ENCODE measurements at places on chromosomes 11 and 22.

DNA sequence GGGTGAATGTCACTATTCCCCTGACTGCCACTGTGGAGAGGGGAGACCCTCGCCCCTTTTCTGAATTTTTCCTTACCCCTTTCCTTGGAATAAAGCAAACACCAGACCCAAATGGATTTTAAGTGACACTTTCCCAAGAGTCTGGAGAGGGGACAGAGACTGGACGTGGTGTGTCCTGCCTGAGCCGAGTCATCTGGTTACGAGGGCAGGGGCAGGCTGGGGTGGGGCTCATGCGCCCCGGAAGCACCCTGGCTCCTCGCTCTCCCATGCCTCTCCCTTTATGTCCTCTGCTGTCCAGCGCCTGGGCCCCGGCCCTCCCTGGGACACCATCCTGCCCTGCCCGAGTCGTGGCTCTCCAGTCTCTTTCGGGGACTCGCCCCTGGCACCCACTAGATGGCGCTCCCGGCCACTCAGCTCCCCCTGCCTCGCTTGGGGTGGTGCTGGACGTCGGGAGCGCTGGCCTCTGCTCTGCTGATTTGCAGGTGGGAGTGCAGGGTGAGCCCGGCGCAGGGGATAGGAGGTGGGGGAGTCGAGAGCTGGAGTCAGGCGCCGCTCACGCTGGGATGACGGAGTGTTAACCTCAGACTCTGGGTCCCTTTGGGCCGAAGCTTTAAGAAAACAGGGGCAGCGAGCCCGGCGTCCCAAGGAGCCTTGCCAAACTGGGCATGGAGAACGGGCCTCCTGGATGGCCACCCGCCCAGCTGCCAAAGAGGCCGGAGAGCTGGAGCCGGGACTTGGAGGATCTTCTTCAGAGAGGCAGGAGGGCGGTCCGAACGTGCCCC, 89.8 kb downstream of the RPS6KA4 start:
- peak; percentile 74 for DNase-seq

DNA sequence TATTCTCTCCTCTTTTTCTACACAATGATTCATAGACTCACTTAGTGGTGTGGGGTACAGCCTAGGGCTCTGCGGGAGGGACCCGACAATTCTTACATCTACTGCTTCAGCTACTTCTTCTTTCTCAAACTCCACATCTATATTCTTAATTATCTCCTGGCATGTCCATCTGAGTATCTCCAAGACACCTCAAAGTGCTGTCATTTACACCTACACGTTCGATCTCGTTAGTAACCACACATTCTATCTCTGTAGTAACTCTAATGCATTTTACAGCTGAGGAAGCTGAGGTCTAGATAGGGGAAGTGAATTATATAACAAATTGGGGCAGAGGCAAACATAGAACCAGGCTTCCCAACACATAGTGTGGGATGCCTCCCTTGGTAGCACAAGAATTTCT, 27.7 kb upstream of the RRM1 start:
- no peak for DNase-seq

DNA sequence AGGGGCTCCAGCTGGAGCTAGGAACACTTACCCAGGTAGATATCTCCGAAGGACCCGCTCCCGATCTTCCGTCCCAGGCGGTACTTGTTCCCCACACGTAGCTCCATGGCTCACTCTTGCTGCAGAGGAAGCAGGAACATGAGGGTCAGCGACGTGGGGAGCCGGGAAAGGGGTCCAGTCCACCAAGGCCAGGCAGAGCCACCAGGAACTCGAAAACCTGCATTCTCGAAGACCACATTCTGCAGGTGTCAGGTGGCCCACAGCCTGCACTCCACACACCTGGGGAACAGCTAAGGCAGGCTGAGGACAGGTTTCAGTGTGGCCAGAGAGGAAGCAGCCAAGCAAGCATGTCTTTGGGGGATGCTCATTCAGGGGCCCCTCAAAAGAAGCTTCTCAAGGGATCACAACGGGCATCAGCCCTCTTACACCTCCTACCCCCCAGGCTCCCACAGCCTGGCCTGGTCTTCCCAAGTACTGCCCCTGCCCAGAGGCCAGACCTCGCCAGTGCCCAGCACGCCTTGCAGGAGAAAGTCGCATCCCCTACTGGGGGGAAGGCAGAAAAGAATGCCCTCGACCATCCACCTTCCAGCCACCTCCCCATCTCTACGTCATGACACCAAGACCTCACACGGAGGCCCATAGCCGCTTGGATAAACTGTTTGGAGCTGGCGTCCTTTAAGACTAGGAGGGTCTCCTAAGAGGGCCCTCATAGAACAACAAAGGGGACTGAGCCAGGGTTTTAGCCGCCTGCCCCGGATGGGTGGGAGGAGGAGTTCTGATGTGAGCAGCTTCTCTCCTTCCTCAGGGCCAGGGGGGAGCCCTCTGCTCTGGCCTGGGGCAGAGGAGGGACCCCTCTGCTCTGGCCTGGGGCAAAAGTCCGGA, 2.9 kb downstream of the CSNK1E start:
- DNase-seq, result no peak

DNA sequence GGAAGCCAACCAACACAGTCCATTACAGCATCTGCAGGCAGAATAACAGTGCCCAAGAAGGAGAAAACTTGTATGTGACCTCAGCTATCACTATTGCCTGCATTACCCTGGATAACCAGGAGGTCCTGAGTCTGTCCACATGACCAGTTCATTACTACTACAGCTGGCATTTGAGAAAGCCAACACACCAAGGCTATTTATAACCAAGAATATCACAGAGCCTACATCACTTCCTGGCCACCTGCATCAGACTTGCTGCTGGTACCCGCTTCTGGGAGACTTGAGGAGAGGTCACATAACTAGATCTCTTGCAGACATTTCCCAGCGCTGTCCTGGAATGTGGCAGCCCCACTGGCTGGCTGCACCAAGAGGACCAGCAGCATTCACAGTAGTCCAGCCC, 11.1 kb upstream of the OR56B4 start:
- no peak for DNase-seq

DNA sequence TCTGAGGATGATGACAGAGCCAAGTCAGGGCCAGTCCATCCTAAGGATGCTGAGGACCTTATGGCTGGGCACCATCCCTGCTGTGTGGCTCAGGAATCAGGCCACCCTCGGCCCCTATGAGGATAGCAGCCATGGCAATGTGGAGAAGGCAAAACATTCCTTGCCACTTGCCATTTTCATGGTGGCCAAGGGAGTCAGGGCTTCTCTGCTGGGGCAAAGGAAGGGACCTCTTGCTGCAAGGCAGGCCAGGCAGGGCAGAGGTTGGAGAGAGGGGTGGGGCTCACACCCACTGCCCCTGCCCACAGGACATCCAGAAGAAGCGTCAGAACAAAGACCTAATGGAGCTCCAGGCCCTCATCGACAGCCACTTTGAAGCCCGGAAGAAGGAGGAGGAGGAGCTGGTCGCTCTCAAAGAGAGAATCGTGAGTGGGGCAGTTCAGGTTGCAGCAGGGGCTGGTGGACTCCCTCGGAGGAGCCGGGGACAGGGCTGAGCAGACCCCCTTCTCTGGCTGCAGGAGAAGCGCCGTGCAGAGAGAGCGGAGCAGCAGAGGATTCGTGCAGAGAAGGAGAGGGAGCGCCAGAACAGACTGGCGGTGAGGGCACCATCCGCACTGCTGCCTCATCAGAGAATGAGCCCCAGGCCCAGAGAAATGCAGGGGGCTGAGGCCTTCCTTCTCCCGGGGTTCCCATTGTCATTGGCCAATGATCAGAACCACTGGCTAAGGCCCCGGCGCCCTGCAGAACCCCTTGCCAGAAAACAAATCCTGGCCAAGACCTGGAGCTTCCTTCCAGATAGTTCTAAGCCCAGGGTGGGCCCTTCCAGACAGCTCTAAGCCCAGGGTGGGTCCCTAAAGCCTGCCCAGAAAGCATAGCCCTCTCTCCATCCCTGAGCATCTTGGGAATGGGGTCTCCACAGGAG, 13.5 kb upstream of the MRPL23 start:
- no peak for DNase-seq

DNA sequence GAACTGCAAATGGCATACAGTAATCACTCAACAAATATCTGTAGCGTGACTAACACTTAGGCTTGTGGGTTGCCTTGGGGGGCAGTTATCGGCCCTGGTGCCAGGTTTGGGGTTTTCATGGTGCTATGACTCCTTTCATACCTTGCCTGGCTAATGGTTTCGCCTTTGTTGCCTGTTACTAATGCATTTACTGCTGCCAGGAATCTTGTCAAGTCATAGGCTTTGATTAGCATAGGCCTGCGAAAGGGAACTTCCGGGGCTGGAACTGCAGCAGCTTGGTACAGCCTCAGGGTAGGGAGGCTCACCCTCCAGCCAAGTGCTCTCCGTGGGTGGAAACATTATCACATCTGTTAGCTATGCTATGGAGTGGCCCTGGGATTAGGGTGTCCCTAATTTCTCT, 13.2 kb downstream of the SLC25A18 start:
- peak; percentile 4 for DNase-seq

DNA sequence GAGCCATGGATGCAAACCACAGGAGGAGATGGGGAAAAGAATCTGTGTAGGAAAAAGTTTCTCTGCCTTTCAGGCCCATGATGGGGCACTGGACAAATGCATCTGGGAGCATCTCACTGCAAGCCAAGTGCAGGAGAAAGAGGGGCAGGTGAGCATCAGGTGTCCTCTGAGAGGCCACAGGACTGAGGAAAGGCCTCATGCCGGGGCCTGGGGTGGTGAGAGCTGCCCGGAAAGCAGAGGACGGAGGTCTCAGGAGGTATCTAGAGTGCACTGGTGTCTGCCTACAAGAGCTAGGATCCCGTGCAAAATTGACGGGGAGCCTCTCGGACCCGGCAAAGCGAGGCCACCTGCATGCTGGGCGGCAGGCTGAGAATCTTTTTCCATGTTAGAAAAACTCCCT, 73.9 kb downstream of the CTTN start:
- no peak for DNase-seq

DNA sequence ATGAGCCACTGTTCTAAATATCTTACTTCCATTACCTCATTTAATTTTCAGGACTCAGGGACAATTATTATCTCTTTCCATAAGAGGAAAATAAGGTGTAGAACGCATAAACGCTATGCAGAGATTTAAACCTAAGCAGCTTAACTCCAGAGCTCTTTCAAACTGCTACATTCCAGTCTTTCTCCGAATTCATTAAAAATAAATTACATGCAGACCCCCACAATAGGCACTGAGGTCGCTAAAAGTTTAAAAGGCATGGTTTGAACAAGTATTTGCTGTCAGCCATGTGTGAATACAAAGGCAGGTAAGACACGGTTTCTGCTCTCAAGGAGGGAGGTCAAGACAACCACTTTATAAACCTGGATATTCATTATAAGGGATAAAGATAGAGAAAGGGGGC, 983 bp downstream of the NARS2 start:
- no peak for DNase-seq

- no peak for DNase-seq
Measured at GRCh38 chr11:71327156-71328085, 75.0 kb upstream of the SHANK2 start.

DNA sequence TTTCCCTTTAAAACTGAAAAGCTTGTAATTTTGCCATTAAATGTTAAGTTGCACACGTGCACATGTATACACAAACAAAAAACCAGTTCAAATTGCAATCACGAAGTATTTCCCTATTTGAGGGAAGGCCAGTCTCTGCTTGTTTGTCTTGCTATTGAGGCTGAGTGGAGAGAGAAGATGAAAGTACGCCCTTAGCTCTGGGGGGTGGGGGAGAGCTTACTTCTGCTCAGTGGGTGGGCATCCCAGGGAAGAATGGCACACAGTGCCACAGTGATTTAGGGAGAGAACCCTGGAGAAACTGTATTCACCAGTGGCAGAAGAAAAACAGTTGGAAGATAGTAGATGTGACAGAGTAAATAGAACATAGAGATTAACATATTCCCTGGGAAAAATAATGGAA, 8.7 kb downstream of the YAP1 start:
- no peak for DNase-seq

GRCh38 chr11:75337195-75337654, 14.2 kb downstream of the ARRB1 start:
- DNase-seq, result no peak

- DNase-seq, result no peak
Measured at GRCh38 chr11:35874751-35875450, 69.0 kb upstream of the LDLRAD3 start.

DNA sequence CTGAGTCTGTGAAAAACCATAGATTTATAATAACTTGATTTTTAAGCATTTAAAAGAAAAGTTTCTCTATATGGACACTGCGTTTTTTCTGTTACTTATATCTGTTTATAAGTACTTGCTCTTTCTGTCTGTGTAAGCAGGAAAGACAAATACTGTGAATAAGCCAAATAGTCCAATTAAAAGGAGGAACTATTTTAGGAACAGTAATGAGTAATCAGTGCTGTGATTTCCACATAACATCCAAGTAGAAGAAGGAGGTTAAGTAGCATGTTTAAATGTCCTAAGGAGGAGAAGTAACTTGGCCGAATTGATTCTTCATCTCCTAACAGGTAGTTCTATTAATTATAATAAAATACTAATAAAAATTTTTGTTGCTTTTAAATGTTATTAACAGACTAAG, 40.8 kb downstream of the ZNF214 start:
- DNase-seq, result no peak

DNA sequence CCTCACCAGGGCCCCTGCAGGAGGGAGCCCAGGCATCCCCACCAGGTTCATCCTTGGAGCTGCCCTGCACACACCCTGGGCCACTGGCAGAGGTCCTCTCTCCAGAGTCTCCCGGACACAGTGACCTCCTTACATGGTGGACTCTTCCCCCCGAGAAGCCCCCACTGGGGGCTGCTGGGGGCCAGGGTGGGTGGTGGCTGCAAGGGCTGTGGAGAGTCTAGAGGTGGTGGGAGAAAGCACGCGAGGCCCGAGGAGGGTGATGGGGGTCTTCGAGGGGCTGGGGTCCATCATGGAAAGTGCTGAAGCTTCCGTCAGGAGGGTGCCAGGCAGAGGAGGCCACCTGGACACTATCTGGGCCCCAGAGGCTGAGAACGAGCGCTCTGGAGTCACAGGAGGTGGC, 17.6 kb downstream of the PGA5 start:
- no peak for DNase-seq

GRCh38 chr11:10303558-10304363, 1.1 kb upstream of the ADM start:
- DNase-seq, result no peak

DNA sequence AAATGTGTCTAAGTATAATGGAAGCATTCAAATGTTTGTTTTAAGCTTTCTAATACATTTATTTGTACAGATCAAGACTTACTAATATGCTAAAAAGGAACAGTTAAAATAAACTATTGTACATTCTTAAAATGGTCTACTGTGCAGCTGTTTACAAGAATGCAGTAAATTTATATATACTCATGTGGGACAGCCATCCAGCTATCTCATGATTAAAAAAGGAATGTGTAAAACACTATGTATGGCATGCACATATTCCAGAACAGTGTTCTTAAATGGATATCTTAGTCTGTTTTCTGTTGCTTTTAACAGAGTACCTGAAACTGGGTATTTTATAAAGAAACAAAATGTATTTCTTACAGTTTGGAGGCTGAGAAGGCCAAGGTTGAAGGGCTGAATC, 30.2 kb upstream of the CSTF3 start:
- no peak for DNase-seq

DNA sequence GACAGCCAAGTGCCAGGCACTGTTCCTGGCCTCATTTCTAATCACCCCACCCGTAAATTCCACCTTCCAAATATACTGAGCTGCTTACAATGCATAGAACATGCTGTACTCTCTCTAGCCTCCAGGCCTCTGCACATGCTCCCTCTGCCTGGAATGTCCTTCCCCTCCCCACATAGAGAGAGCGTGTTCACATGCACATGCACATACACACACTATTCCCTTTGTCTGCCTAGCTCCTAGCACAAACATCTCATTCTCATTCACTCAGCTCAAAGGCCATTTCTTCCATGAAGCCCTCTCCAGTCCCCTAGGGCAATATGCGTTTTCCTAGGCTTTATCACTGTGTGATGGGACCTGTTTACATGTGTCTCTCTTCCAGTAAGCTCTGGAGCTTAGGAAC, 144.6 kb downstream of the WT1 start:
- DNase-seq, result no peak
